ENCODE measurements at places on chromosomes 5 and 9.

GRCh38 chr5:17218353-17219005, 1.0 kb downstream of the BASP1 start:
- DNase-seq: no peak

DNA sequence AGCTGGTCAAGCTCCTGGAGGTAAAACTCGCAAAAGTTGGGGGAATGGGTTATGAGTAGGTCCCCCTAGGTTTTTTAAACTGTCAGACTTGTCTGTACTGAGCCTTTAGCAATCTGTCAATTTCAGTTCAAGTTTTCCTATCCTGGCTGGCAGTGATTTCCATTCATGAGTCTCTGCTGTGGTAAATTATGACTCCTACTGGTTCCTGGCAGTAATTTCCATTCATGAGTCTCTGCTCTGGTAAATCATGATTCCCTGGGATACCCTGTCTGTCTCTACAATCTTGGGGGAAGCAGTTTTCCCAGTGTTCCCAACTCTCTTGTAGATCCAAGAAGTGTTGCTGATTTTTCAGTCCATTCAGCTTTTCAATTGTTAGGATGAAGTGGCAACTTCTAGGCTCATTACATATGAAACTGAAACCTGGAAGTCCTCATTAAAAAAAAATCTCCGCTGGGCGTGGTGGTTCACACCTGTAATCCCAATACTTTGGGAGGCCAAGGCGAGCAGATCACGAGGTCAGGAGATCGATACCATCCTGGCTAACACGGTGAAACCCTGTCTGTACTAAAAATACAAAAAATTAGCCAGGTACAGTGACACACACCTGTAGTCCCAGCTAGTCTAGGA, 91.3 kb upstream of the GPBP1 start:
- DNase-seq: no peak

- DNase-seq: no peak
Observed at GRCh38 chr9:118170032-118170955, 466.1 kb downstream of the TLR4 start.

DNA sequence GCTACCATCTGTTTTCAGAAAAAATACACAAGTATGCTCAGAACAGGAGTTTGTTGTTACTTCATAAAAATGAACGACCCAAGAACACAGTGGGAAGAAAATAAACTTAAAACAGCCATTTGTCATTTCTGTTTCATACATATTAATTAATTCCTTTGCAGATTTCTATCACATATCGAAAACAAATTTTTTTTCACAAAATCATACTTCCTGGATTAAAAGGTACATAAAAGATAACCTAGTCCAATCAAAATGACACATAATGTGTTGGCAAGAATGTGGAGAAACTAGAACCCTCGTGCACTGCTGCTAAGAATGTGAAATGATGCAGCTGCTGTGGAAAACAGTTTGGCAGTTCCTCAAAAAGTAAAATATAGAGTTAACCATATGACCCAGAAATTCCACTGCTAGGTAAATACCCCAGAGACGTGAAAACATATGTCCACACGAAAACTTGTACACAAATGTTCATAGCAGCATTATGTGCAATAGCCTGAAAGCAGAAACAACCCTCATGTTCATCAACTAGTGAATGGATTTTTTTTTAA, 46.0 kb downstream of the MYO10 start:
- DNase-seq: no peak

- no peak for DNase-seq
Observed at GRCh38 chr5:2196416-2196815, 313.7 kb upstream of the IRX4 start.

GRCh38 chr5:148998174-148998797, 64.6 kb downstream of the SH3TC2 start:
- DNase-seq: no peak

GRCh38 chr9:75152416-75152815, 64.1 kb downstream of the OSTF1 start:
- peak; percentile 41 for DNase-seq

GRCh38 chr5:67257077-67257476, 60.5 kb upstream of the CD180 start:
- no peak for DNase-seq

DNA sequence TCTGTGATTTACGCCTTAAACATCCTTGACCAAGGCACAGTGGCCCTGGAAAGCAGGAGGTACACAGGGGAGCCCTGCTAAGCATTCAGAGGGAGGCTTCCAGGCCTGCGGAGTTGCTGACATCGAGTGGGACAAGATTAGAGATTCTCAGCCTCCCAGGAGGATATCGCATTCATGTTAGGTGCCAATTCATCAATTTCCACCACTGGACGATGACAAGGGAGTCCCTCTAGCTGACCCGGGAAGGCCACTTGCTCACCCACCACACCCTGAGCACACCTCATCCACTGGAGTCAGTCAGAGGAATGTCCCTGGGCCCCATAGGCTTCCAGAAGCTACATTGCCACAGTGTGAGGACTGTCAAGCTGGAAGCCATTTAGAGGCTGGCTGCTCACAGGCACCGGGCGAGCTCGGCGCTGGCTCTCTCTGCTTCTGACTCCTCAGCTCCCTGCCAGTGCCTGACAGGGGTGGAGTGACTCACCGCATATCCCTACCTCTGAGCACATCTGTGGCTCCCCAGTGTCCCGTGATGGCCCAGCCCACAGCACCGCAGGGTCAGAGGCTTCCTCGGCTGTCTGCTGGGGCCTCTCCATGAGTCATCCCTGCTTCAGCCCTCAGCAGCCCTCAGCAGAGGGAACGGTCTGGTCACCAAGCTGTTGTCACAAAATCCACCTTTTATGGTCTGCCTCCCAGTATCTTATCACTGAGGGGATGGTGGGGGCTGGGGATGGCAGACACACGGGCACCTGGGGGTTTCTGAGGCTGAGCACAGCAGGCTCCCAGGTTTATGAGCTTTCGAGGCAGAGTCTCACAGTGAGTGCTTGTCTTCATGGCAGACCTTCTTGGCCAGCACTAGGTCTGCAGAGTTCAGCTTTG, 117.5 kb downstream of the ZNF608 start:
- no peak for DNase-seq

GRCh38 chr5:150500905-150501304, 7.0 kb upstream of the NDST1 start:
- no peak for DNase-seq

GRCh38 chr5:11468334-11469039, 435.8 kb downstream of the CTNND2 start:
- no peak for DNase-seq

- DNase-seq: no peak
Observed at GRCh38 chr5:75374394-75374814, 37.4 kb downstream of the HMGCR start.

DNA sequence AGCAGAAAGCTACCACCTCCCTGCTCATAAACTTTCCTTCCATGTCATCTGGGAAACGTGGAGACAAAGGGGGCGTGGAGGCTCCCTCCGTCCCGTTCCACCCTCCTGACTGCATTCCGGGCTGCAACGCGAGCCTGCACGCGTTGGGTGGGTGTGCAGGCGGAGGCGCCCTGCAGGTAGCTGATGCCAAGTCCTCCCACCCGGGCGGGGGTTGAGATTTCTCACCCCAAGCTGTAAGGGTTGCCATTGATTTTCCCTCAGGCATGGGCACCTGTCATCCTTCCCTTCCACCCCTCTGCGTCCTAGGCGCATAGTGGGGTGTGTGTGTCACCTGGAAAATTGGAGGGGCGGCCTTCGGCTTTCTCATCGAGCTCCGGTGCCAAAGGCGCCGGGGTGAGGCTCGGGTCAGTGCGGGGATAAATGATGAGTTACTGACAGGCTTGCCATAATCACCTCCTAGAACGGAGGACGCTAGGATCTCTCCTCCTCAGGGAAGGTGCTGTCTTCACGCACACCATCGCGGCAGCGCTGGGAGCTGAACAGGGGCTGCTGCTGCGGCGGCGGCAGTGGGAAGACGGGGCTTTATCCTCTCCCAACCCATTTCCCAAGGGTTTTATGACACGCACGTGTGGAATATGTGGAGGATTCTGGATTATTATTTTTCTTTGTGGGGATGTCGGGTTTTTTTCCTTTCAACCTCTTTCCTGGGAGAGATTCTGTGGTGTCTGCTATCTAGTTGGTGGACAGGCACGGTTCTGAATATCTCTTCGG, 973 bp downstream of the PLPPR1 start:
- no peak for DNase-seq

GRCh38 chr9:107173422-107174180, 109.5 kb upstream of the RAD23B start:
- DNase-seq: no peak

DNA sequence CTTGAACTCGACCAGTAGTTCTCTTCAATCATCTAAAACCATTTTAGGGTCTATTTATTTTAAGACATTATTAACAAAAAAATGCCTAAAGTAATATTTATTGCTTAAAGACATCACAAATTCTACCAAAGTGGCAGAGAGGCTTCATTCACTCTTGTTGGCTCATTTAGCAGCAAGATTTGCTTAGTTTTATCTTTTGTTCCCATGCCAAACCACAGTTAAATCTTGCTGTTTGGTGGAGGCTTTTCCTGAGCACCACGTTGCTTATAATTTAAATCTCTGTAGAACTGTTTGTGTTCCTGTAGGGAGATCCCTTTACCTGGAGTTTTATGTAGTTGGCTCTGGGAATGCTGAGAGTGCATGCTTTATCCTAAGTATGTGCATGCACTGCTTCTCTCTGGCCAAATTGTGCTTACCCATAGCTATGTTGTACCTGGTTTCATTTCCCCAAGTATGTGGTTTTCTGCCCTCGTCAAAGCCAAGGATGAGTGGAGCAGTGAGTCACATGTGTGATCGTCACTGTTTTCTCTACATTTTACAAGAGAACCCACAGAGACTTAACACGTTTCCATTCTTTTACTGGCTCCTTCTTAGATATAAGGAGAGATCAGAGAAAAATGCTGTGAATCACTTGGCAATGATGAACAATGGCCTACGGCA, 42.1 kb upstream of the MAST4 start:
- no peak for DNase-seq

DNA sequence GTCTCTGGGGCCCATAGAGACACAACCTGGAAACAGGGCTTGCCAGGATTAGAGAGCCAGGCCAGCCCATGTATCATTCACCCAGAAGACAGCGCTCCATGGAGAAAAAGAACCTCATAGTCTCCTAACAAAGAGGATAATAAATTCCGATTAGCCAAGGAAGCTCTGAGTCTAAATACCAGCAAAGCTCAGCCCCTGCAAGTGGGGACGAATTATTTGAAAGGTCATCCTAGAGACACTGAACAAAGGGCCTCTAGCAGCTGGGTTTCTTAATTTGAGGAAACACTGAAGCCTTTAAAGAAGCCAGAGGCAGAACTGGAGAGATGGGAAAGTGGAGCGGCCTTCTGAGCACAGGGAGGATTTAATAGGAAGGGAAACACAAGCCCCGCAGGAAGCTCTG, 287.1 kb upstream of the ZNF462 start:
- DNase-seq: no peak

GRCh38 chr5:134451936-134452505, 40.3 kb upstream of the CDKN2AIPNL start:
- DNase-seq: no peak

- no peak for DNase-seq
Observed at GRCh38 chr5:157900644-157901043, 41.7 kb upstream of the CLINT1 start.

- DNase-seq: no peak
Observed at GRCh38 chr9:15824310-15824709, 271.5 kb downstream of the CCDC171 start.

GRCh38 chr9:110648696-110649095, 19.9 kb upstream of the MUSK start:
- DNase-seq: no peak

DNA sequence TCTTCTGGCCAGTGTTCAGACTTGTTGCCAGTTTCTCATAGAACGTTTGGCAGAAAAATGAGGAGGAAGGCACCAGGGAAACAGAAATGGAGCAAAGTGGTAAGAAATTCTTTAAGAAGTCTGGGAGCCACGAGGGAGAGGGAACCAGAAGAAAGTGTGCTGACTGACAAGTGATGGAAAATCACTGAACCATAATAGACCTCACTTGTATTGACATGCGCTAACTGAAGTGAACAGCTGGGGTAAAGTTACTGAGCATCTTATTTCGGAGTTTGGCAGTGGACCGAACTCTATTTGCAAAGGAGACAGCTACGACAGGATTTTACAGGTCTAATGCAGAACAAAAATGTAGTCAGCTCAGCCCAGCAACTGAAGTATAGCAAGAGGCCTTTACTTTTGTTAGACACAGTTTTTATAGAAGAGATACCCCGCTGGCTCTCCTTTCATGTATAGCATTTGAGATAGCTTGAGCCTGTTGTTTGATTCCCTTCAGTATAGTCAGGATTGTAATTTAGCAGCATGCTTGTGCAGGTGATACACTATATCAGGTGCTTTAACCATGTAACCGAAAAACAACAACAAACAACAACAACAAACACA, 53.6 kb downstream of the HMHB1 start:
- DNase-seq: no peak

DNA sequence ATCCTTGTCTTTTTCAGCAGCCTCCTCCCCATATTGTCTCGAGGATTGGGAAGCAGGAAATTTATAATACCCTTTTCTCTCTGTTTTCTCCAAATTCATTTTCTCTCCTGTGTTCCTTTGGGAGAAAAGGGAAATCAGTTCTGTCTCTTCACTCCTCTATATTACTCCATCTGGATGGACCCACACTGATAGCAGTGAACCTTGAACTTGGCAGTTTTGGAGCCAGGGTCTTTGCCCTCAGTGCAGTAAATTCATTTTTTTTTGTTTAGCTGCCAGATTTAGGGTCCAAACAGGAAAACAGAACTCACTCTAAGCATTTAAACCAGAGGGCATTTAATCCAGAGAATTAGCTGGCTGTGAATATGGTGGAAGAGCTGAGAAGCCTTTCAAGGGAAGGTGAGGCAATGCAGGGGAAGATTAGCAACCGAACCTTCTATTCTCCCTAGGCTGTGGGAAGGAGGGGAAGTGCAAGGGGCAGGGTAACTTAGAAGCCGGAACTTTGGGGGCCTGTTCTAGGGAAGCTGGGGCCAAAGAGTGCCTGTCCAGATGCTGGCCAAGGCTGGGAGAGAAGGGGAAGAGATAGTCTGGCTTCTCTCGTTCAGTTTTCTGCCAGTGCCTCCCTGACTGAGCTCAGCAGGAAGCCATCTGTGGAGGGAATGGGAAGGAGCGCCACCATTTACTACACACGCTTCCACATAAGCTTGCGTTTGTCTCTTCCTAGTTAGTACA, 16.3 kb upstream of the NPR2 start:
- DNase-seq: no peak

GRCh38 chr9:16271967-16272366, 598.5 kb downstream of the BNC2 start:
- no peak for DNase-seq

- no peak for DNase-seq
Observed at GRCh38 chr5:172939071-172939470, 20.2 kb upstream of the RPL26L1 start.

DNA sequence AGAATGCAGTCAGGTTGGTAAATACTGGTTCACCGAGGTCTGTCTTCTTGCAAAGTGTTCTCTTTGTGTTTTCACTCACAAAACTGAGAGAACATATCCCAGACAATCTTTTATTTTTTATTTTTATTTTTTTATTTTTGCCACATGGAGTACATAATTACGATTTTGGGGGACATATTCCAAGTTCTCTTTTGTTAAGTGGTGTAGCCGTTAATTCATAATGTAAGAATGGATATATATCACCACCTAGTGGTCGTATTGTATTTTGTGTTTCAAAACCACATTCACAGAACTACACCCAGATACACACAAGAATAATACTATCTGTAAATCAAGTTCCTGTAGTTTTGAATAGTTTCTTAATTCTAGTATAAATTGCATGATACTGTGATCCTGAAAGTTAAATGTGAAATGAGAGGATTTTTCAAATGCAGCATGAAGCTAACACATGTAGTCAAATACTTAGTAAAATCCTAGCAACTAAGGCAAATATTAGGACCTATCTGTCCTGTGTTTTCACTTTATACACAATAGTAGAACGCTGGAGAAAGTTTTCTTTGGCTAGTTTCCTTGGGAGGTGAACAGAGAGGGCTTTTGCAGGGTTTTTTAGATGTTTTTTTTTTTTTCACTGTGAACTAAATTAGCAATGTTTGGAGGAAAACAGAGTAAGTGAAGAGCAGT, 92.7 kb downstream of the VCAN start:
- DNase-seq: no peak
